ENCODE measurements at places on chromosomes 4 and X.

DNA sequence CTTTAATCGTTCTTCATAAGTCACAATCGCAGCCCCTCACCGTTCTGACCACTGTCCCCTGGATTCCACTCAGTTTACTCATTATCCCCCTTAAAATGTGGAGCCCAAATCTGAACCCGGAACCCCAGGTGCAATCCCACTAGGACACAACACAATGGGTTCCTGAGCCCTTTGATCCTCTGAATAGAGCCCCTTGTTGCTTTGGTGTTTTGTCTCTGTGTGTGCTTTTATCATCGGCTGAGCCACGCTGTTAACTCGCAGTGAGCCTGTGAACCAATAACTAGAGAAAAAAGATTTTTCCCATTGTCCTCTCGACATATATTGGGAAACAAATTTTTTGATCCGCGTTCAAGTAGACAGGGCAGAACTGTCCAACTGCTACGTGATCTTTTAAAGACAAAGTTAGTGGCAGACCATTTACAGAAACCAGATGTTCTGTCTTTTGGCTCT, 617 bp upstream of the PDHA1 start:
- no peak for DNase-seq

- no peak for DNase-seq
Observed at GRCh38 chrX:53071604-53072417, 10.4 kb upstream of the TSPYL2 start.

DNA sequence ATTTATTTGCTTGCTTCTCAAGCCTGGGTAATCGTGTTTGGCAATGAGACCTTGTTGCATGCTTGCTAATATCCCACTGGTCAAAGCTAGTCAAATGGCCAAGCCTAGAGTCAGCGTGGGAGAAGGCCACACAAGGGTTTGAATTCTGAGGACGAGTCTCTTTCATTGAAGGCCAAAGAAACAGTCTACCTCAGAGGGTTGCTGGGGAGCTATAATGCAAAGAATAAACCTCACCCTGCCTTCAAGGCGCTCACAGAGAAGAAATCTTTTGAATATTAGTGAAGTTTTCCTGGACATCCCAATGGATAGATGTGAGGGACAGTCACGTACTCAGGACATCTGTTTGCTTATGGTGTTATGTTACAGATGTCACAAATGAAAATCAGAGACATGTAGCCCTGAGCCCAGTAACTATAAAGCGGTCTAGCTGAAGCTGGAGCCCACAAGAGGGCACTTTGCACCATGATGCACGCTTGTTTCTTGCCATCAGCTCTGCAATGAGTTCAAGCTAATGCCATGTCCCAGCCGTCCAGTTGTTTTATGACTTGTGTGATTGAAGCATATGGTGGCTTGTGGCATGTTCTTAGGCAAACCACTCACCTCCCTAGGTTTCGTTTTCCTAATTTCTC, 1.1 kb upstream of the TLR3 start:
- no peak for DNase-seq

GRCh38 chr4:164768516-164768915, 14.6 kb downstream of the SMIM31 start:
- no peak for DNase-seq

DNA sequence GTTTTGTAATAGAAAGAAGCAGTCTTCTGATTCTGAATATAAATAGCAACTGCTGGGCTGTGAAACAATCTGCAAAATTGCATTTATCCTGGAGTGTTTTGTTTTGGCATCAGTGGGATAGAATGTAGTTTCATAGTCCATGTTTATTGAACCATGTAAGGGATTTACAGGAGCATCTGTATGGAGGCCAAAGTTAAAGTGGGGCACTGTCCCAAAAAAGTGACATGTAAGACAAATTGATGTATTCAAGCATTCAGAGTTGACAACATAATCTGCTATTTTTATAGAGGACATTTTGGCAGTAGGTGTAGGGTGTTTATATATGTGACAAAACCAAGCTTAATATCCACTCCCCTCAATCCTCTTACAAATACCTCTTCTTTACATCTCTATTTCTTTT, 200.5 kb upstream of the ANK2 start:
- no peak for DNase-seq

GRCh38 chr4:526189-526909, 27.3 kb downstream of the PIGG start:
- no peak for DNase-seq

DNA sequence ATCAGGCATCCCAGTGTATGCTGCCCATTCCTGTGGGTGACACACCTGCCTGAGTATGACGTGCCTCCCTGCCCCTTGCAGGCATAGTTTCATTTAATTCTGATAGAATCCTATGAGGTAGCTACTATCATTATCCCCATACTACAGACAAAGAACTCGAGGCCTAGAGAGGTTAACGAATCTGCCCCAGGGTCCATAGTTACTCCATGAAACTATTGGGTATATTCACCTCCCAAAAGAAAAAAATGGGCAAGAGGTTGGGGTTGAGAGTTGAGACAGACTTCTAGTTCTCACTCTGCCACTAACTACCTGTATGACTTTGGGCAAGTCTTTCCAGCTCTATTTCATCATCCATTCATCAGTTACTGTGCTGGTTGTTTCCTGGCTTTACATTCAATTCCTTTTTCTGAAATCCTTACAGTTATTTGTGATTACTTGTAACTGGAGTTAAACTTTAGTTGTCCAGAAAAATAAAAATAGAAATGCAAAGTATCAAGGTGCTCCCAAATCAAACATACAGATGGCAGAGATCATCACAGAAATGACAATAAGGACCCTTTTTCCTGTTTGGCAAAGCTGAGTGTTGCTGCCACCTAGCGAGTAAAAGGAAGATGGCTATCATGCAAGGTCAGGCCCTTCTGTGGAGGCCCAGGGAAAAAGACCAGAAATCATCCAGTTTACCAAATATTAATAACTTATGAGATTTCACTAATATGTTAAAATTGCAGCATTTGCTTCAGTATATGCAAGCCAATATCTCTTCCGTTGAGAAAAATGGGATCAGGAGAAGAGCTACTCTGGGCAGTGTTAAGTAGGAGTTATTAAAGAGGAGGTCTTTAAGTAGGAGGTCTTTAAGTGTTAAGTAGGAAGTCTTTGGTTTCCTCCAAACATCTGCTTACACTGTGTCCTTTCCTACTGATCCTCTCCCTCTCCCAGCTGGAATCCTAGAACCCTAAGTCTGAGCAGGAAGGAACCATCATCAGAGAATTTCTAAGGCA, 17.1 kb upstream of the MAP7D3 start:
- no peak for DNase-seq

DNA sequence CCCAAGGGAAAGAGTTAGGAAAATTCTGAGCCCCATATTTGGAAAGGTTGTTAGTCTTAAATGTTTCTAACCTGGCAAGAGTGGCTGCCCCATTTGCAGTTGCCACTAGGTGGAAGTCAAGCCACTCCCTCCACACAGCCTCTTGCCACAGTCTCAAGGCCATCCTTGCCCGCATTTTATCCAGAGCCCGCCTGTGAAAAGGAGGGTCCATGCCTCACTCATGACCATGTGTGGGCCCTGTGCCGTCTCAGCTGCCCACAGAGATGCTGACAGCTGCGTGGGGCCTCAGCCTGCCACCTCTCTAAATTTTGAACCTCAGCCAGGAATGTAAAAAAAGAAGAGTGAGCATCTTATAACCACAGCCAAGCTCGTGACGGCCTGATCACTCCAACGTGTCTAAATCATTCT, 201.5 kb upstream of the FAM241A start:
- no peak for DNase-seq

DNA sequence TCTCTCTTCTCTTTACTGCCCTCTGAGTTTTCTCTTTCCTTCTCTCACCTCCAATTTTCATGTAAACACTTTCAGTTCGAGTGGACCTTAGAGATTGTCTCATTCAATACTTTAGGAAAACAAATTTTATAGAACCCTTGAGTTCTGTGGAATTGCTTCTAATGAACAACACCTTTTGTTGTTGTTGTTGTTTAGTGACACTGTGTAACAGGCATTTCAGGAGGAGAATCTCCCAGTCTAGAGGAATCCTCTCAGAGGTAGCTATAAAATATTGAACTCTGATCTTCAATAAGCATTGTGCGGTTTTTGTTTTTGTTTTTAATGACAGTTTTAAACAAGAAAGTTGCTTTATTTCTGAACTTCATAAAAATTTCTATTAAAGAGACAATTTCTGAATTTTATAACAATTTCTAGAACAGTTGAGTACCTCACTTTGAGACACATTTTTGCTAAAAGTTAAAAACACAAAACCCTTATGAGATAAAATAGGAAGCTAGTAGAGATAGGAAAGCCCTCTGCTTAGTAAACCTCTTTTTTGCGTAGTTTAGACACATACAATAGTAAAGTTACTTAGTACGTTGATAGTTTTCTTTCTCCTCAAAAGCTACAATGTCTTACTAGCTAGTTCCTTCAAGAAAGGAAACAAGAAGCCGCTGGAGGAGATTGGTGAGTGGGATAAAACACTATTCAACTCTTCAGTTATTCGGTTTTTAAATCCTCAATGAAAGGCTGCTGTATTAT, 38.8 kb downstream of the CLCN3 start:
- no peak for DNase-seq

- no peak for DNase-seq
Observed at GRCh38 chrX:133550665-133551485, 135.6 kb upstream of the GPC4 start.

DNA sequence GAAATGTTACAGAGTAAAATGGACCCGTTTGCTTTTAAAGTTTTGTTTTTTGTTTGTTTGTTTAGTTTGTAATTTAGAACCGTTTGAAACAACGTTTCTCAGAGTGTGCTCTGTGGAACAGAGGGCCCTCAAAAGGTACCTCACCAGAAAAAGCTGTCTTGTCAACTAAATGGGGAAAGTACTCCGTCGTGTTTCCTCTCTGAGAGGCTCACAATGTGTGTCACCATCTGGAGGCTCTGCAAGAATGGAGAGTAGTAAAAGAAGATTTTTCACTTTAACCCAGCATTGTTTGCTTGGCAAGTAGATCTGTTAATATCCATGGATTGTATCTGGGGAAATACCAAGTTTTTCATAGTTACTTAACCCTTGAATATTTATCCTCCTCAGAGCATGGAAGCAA, 1.5 kb upstream of the ENPEP start:
- DNase-seq: no peak

GRCh38 chrX:42992199-42992943, 214.4 kb upstream of the PPP1R2C start:
- DNase-seq: no peak

- no peak for DNase-seq
Observed at GRCh38 chrX:154471839-154472684, 7.0 kb downstream of the LAGE3 start.

- DNase-seq: no peak
Observed at GRCh38 chr4:162497564-162498167, 333.9 kb upstream of the FSTL5 start.

- DNase-seq: no peak
Observed at GRCh38 chrX:97494756-97495372, 611.2 kb downstream of the RPA4 start.

GRCh38 chr4:173485164-173485563, 44.9 kb downstream of the HAND2 start:
- DNase-seq: no peak

- no peak for DNase-seq
Observed at GRCh38 chrX:118523920-118524319, 28.3 kb downstream of the DOCK11 start.

DNA sequence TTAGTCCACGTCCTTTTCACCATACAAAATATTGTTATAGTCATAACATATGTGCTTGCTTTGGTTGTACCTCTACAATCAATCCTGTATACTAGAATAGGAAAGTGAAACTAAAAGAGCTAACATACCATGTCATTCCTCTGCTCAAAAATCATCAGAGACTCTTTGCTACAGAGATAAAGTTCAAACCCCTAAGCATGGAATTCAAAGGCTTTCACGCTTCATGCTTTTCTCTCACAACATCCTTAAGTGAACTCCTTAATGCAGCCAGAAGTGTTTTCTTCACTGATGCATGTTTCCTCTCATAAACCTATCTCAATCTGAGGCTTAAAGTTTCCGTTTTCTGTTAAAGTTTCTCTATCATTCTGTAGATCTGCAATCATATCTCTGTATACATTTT, 744.6 kb upstream of the IGFBP7 start:
- DNase-seq: no peak

GRCh38 chr4:92618968-92619367, 315.2 kb downstream of the GRID2 start:
- no peak for DNase-seq

DNA sequence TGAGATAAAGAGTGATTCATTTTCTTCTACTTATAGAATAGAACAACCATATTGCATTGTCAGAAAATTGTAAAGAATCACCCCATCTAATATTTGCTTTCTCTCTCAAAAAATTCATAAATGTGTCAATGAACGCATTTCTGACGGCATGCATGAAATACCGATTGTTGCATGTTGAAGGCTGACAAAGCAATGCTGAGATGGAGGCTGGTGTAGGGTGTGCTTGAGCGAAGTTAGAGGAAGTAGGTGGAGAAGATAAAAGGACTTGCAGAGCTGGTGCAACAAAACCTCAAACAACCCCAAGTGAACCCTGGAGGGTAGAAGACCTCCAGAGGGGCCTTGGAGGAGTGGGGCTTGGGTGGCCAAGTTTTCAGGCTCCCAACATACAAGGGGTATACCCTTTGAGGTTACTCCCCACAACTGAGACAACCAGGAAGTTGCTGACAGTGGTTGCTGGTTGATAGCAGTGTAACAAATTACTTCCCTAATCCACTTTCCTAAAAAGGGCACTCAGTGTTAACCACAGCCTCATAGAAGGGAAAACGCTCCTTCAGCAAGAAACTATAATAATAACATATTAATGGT, 452.7 kb downstream of the NLGN4X start:
- no peak for DNase-seq

GRCh38 chr4:181372014-181372413, 871.2 kb upstream of the TENM3 start:
- DNase-seq: no peak

GRCh38 chrX:147693511-147693910, 218.2 kb upstream of the FMR1 start:
- no peak for DNase-seq

- DNase-seq: no peak
Observed at GRCh38 chrX:125998432-125998831, 167.7 kb downstream of the DCAF12L2 start.

DNA sequence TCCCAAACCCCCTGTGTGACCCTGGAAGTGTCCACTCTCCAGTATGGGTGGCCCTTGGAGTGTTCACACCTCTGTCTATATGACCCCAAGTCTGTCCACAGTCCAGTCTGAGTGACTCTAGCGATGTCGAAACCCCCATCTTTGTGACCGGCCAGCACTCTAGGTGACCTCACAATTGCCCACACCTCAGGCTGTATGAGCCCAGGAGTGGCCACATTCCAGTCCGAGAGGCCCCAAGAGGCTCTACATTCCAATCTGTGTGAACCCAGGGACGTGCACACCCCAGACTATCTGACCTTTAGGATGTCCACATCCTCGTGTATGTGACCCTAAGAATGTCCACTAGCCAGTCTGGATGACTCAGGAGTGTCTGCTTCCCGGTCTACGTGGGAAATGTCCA, 7.3 kb upstream of the GLOD5 start:
- DNase-seq: no peak

GRCh38 chr4:171644430-171645057, 168.7 kb upstream of the GALNTL6 start:
- DNase-seq: no peak

DNA sequence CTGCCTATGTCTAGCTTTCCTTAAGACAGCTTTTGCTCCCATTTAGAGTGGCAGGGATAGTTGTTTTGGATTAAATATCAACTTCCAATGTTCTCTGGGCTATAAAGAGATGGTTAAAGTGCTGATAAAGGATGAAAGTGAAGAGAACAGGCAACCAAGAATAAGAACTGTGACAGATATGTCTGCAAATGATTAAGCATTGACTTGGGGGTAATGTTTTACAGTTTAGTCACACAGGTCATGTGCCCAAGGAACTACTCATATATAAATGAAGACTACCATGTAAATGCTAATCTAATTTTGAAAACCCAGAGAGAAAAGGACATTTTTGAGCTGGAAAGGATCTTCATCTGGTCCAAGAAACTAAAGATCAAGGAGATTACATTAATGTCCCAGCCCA, 42.1 kb downstream of the RBMX2 start:
- DNase-seq: no peak
